T-helper 22 cell (primary cell): ENCODE measurements at places on chromosomes 2 and 18.
A peak's percentile ranks its signal among the peaks of the same experiment; 100 is the strongest.

- DNase-seq, result no peak
Measured at GRCh38 chr2:219104107-219105035, 43.6 kb upstream of the IHH start.

- no peak for DNase-seq
Measured at GRCh38 chr2:10932345-10933151, 20.8 kb downstream of the KCNF1 start.

DNA sequence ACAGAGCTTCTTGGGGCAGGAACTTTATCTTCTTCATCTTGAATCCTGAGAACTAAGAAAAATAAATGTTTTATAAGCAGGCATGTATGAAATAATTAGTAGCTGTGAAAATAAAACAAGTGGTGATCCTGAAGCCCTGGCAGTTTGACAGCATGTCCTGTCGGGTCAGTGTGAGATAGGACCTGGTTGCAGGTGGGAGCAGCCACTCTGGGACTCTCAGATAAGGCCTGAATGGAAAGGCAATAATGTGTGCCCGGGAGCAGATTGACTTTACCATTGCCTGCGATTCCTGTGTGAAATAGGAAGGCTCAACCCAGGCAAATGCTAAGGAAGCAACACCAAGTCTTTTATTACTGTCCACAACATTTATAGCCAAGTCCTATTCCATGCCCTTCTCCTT lies 132.4 kb downstream of the LYPD6B start:
- DNase-seq, result no peak

GRCh38 chr2:24454294-24454693 lies 36.8 kb upstream of the NCOA1 start:
- no peak for DNase-seq

DNA sequence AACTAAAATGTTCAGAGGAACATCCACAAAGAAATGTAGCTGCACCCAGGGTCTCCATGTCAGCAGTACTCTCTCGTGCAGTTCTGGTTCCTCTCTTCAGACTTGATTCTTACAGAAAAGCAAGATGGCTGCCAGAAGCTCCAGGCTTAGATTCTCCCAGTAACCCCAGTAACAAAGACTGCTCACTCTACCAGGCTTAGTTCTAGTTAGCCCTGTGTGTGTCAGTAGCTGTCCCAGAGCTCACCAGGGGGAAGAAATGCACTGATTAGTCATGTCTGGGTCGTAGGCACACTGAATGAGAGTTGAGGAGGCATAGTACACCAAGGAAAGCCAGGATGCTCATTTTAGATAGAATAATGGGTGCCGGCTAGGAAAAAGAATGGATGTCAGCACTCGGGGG lies 395.0 kb upstream of the NRP2 start:
- DNase-seq, result no peak

GRCh38 chr2:225027061-225027762 lies 15.1 kb downstream of the DOCK10 start:
- DNase-seq, result no peak

DNA sequence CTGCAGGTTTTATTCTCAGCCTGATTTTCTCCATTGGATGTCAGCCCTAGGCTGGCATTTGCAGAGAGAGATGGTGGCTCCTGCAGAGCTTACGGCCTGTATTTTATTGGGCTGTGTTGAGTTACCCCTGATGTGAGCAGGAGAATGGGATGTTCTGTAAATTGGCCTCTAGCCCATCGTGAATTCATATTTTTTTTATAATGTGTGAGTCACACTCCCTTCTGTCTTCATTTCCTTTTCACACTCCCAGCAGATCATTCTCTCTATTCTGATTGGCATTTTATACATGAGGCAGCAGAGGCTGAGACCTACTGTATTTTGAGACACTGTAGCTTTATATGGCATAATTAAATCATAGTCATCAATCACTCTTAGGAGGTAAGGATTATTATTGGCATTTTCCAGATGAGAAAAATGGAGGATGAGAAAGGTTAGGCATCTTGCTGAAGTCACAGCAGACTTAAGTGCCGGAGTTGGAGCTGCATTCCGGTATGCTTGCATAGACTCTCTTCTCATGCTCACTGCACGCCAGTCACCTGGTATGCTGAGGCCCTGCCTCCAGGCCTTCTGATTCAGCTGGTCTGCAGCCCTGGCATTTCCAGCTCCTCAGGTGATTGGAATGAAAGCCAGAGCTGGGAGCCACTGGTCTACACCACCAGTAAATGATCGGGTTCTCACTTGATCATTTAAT lies 142.4 kb downstream of the NEDD4L start:
- DNase-seq, result no peak

DNA sequence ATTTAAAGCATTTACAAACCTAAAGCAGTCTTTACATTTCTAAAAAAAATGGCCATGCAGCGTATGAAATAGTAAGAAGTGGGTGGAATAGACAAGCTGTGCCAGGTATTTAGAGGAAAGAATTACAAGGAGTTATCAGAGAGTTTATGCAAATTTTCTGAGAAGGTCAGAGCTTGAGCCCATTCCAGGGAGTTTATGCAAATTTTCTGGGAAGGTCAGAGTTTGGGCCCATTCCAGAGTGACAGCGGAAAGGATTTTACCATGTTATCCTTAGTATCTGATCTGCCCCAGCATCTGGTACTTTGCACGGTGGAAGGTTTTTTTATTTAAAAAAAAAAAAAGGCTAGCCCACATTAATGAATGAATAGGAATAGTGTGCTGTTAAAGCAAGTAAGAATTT lies 1.4 kb upstream of the DOK6 start:
- no peak for DNase-seq

DNA sequence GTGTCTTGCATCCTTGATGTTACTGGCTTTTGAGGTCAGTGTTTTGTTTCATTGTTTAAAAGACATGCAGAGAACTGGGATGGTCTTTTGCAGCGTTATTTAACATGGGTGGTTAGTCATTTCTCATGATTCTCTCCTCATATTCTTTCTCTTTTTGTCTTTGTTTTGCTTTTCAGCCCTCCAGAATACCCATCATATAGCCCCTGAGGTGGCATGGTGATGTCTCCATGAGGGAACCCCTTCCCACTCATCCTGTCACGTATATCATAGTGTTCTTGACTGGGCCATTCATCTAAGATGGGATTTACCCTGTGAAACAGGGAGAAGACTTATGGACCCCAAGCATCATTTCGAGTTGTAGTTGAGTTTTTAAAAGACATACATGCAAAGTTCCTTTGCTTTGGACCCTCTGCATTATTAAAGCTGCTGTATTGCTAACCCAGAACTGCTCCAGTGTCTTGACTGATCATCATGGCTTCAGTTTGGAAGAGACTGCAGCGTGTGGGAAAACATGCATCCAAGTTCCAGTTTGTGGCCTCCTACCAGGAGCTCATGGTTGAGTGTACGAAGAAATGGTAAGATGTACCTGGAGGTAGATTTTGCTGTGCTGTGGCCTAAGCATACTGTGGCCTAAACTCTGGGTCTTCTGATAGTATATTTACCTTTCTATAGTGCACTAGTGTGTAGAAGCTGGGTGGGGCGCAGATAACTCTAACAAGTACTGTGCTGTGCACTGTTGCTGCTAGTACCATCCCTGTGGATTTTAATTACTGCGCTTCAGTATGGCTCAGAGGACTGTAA lies 1.4 kb downstream of the EHBP1 start:
- no peak for DNase-seq

DNA sequence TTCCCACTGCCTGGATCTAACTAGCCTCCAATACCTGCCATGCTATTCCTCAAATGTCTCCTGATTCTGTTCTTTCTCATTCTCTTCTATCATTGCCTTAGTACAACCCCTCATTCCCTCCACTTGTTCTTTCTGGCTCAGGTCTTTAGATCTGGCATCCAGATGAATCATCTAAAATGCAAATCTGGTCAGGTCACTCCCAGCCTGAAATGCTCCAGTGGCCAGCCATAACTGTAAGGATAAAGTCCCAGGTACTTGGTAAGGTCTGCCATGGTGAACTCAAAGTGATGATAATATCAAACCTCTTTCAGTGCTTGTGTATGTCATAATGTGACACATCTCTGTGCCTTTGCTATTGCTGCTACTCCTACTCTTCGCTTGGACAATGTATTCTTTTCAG lies 2.9 kb upstream of the SNRNP27 start:
- DNase-seq, result no peak

- DNase-seq, result no peak
Measured at GRCh38 chr2:128378231-128379020, 59.8 kb upstream of the HS6ST1 start.

DNA sequence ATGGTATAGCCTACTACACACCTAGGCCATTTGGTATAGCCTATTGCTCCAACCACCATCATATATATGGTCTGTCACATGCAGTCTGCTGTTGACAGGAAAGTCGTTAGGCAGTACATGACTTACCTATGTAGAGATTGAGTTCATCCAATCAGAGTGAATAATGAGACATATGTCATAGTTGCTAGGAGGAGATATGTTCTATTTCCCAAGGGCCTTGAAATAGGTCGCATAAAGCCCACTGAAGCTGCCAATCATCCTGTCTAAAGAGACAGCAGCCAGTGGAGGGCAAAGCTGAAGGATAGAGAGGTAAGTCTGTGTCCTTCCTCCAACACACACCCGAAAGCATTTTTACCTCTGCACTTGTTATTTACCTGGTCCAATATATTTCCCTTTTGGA lies 263.4 kb downstream of the PTPRM start:
- DNase-seq, result no peak

GRCh38 chr18:62938006-62938405 lies 222.7 kb downstream of the PHLPP1 start:
- no peak for DNase-seq

DNA sequence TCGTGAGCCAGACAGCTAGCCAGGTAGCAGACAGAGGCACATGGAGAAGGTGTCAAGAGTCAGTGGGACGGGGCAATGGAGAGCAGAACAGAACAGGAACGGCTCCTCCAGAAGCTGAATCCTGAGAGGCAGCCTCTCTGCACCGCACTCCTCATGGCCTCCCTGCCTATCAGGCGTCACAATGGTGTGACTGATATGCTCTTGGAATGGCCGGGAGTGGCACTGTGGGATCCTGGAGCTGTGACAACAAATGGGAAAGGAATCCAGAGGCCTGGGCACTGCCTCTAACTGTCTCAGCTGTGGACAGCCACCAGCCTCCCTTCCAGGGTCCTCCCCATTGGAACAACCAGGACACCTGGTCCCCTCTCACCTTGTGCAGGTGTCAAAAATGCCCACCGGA lies 89.1 kb upstream of the ID2 start:
- no peak for DNase-seq

- peak; percentile 17 for DNase-seq
Measured at GRCh38 chr2:38375696-38376345, 1.3 kb downstream of the ATL2 start.

DNA sequence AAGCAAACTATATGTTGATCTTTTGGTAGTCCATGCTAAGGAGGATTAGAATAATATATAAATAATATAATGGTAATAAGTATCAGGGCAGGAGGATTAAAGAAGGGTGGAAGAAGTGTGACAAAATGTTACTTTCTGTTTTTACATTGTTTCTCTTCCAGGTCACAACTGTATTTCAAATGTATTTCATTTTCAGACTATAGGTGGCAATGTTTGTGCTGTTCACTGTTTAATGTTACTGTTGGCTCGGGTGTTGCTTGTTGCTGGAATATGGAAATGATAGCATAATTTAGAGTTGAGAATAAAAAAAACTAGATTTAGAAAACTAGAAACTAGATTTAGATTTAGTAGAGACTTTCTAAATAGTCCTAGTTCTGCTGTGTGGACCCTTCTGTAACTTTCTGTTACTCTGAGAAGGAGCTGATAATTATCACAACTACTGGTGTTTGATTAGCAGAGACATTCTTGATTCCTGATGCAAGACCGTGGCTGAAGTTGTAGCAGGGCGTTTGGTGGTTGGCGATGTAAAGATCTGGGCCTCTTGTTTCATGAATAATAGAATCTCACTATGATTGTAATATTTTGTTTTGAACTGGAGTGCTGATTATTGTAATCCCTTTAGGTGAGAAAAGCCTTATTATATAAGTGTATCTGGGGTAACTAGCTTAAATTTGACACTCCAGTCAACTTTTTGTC lies 7.9 kb downstream of the NEDD4L start:
- no peak for DNase-seq

GRCh38 chr2:101330253-101330933 lies 21.9 kb upstream of the RNF149 start:
- no peak for DNase-seq

DNA sequence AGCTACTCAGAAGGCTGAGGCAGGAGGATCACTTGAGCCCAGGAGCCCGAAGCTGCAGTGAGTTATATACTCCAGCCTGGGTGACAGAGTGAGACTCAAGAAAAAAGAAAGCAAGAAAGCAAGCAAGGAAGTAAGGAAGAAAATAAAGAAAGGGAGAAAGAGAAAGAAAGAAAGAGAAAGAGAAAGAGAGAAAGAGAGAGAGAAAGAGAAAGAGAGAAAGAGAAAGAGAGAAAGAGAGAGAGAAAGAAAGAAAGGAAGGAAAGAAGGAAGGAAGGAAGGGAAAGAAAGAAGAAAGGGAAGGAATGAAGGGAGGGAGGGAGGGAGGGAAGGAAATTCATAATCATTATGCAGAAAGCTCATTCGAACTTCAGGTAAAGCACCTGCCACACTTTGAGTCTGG lies 33.9 kb downstream of the KIF3C start:
- no peak for DNase-seq

GRCh38 chr2:177106212-177106611 lies 106.4 kb upstream of the HNRNPA3 start:
- DNase-seq, result no peak

- DNase-seq, result no peak
Measured at GRCh38 chr2:134912361-134912760, 6.3 kb upstream of the CCNT2 start.

DNA sequence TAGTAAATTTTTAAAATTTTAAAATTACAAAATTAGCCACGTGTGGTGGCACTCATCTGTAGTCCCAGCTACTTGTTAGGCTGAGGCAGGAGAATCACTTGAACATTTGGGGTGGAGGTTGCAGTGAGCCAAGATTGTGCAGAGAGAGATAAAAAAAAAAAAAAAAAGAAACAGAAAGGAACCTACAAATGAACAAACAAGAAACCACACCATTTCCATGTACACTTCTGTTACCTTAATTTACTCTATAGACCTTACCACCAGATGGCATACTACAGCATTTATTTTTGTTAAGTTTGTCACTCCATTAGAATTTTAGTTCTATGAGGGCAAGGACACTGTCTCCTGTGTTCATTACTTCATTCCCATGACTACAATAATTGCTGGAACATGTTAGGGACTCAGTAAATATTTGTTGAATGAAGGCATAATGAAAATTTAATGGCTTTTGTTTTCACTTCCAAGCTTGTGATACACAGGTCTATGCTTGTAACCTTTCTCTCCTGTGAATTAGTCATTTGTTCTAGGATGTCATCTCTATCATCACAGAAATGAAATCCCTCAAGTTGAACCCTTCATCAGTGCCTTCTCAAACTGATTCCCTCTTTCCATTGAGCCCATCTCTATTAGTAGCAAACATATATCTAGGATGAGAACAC lies 76.0 kb downstream of the ARHGAP15 start:
- DNase-seq, result no peak

DNA sequence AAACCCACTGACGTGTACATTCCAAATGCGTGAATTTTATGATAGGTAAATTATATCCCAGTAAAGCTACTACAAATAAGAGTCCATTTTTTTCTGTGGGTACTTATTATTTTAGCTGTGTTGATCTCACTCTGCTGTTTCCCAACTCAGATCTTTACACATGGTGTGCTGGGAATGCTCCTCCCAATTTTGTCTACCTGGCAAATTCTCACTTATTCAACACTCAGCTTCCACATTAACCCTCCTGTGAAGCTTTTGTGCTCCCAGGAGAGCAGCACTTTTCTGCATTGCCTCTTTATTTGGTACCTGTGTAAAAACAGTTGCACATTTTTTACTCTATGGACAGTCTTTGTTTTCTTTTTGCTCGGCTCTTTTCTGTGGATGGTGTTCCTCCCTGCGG lies 38.6 kb upstream of the ATP5MC3 start:
- no peak for DNase-seq
